ENCODE measurements at places on chromosomes 11 and 22.

GRCh38 chr11:15738931-15739330 is 617.4 kb downstream of the SOX6 start:
- DNase-seq, result no peak

GRCh38 chr11:126344141-126345080 is 11.1 kb upstream of the ST3GAL4 start:
- no peak for DNase-seq

GRCh38 chr22:29801796-29802195 is 34.6 kb downstream of the UQCR10 start:
- DNase-seq, result no peak

GRCh38 chr11:95762534-95762933 is 27.0 kb downstream of the FAM76B start:
- no peak for DNase-seq

GRCh38 chr11:34685864-34686263 is 65.0 kb downstream of the EHF start:
- no peak for DNase-seq

DNA sequence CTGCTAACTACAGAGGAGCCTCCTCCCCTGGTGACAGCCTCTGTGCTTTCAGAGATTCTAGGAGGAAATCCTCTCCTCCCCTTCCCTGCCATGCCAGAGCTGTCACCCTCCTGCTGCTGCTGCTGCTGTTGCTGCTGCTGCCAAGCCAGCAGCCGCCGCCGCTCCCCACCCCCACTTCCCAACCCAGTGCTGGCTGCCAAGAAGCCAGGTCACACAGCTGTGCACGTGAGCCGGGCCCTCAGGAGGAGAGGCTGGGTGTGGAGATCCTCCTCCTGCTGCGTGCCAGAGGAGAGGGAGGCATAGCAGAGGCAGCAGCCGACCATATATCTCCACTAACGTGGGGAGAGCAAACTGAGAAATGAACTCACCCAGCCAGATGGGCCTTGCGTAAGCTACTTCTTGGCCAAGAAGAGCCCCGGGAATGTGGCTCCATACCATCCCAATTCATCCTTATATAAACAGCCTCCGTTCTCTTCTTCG is 12.4 kb downstream of the CRY2 start:
- no peak for DNase-seq

- DNase-seq, result no peak
These were observed 286.2 kb downstream of the GRM5 start for GRCh38 chr11:88779577-88779976.

DNA sequence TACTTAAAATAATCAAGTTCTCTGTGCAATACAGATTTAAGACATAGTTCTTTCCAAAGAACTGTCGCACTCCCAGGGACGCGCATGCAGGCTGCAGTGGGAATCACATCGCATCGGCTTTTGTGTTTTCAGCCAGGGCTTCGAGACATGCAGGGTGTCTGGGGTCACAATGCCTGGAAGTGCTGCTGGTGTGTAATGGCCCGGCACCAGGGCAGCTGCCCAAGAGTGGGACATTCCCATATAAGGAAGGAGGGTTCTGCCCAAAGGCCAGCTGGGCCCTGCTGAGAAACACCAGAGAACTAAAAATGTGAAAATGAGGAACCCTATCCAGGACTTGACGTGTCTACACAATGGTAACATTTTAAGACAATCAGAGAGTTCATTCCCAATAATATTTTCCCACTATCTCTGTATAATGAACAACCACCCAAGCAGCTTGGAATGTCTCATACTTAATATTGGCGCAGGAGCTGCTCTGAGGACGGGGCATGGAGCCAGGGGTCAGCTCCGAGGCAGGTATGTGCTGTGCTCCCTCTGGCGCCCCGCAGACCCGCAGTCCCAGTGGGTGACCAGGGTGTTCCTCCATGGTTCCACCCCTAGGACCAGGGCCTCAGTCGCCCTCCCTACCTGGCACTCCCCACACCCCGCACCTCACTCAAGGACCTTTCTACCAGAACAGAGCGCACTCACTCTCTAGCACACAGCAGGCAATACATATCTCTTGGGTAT is 11.3 kb downstream of the MCAT start:
- no peak for DNase-seq

DNA sequence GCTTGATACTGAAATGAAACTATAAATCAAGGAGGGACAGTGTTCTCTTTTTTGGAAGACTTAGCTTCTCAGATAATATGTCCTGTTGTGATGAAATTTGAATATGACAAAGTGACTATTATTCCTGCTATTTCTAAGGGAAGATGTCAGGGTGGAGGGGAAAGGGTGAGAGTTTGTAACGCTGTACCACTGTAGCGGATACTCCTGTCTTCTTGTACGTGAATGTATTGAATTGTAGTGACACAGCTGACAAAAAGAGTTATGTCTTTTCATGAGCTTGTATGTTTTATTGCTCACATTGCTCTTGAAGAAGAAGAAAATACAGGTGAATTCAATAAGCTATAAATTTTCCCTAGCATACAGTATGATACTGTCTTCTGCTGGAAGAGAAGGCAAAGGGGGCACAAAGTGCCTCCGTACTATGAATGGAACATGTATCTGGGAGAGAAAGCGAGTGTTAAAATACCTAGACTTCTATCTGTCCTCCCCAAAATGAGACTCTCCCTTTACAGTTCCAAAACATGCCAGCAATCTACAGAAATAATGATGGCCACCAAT is 538.5 kb upstream of the LRRC4C start:
- DNase-seq, result no peak
